Gastroesophageal sphincter (tissue), 4 donors: ENCODE measurements at places on chromosomes 12 and 14. TPM values are rescaled to one million over a fixed set of nuclear protein-coding genes. Genes with fewer than 3 reads are reported as not detected.
A peak's percentile ranks its signal among the peaks of the same experiment; 100 is the strongest.

The LARP4 gene
- 47.2 TPM for total RNA-seq

The TAS2R42 gene
- total RNA-seq = not detected

The FAR2 gene
- 13.9 TPM for total RNA-seq

The PNN gene
- 43.1 TPM for total RNA-seq

The TMEM229B gene
- total RNA-seq = 1.5 TPM

The LRRIQ1 gene
- 1.4 TPM for total RNA-seq

GRCh38 chr12:74365178-74365964 lies 172.3 kb upstream of the ATXN7L3B start:
- ATAC-seq = peak; percentile 19

- ATAC-seq = no peak
Observed at GRCh38 chr14:52106840-52107239, 38.0 kb upstream of the NID2 start.

- ATAC-seq = no peak
Observed at GRCh38 chr14:97074856-97075255, 277.7 kb downstream of the VRK1 start.

- peak; percentile 79 for ATAC-seq
Observed at GRCh38 chr14:25048170-25049016, 1.6 kb downstream of the STXBP6 start.

DNA sequence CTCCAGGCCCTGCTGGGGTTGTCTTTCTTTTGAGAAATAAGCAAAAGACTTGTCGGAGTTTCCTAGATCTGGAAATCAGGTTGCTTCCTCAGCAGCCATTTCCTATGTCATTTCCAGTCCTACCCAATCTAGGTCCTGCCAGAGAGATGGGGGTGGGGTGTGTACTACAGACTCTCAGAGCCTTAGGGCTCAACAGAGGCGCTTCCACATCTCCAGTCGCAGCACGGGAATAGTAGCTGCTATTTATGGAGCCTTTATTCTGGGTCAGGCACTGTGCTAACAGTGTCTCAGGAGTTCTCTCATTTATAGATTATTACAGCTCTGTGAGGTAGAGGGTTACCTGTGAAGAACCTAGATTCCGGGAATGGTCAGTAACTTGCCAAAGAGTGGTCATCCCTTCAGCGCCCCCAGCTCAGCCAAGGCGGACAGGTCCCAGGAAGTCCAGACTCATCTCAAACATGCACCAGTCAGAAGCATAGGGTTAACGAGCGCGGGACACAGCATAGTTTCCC lies 21.9 kb downstream of the DHRS2 start:
- ATAC-seq = no peak

DNA sequence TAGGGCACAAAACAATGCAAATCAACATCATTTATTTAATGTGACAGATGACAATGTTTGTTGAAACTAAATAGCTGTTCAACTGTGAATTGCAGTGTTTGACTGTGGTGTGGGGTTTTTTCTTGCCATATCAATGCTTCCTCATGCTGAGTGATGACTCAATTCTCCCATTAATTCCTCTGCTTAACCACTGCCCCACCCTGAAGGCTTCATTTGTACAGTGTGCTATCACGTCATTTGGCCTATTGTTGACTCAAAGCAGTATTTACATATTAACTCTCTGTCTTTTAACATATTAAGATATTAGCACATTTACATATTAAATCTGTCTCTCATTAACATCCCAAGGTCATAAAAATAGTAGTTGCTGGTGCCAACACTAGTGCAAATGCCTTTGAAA lies 164.8 kb upstream of the NRXN3 start:
- no peak for ATAC-seq

DNA sequence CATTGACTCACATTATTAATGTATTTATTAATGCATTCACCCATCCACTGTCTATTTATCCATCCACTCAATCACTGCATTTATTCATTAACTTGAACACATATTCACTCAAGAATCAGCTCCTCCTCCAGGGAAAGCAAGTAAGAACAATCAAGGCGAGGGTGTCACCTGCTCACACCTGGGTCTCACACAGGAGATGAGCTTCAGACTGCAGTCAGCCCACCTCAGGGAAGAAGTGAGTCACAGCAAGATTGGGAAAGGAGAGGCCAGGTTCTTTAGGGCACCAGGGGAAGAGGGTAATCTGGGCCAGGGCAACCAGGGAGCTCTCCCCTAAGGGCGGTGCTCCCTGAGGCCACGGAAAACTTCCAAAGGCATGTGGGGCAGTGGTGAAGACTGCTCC lies 367.3 kb downstream of the BCL11B start:
- no peak for ATAC-seq

DNA sequence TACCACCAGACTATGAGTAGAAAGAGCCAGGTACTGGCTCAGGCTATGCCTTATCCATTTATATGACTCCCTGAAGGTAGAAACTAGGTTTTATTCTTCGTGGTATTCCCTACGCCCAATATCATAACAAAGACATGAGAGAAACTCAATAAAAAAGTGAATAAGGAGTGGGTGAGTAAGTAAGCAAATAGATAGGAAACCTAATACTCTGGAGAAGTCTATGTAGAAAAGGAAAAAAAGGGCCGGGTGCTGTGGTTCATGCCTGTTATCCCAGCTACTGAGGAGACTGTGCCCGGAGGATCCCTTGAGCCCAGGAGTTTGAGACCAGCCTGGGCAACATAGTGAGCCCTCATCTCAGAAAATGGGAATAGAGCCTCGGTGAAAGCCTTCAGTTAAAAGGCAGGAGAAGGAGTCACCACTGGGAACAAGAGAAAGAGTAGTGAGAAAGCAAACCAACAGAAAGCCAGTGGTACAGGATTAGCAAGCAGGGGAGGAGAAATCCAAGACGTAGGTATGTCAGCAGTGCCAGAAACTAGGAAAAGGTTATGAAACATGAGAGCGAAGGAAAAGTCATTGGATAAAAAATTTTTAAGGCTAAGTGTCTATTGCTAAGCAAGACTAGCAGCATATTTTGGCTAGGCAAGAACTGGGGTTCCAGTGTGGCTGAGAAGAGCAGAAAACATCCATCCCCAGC lies 6.0 kb upstream of the OR6J1 start:
- no peak for ATAC-seq

- ATAC-seq = no peak
Observed at GRCh38 chr12:108875682-108876361, 4.1 kb upstream of the DAO start.

- ATAC-seq = no peak
Observed at GRCh38 chr12:98856897-98857540, 211.9 kb downstream of the APAF1 start.

- no peak for ATAC-seq
Observed at GRCh38 chr12:15966426-15966825, 55.3 kb downstream of the DERA start.

DNA sequence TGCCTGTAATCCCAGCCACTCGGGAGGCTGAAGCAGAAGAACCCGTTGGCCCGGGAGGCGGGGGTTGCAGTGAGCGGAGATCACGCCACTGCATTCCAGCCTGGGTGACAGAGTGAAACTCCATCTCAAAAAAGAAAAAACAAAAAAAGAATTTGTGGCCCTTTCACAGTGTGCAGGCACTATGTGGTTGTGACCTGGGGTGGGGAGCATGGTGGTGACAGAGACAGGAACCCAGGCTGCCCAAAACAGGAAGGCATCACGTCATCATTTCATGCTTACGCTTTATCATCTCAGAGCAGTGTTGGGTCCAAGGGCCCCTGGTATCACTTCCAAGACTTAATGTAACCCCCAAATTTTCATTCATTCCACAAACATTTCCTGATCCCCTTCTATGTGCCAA lies 175.7 kb upstream of the GSC start:
- ATAC-seq = no peak

GRCh38 chr14:74539503-74539902 lies 45.9 kb downstream of the ISCA2 start:
- no peak for ATAC-seq

GRCh38 chr12:48160807-48161206 lies 3.5 kb upstream of the ASB8 start:
- ATAC-seq = no peak

- no peak for ATAC-seq
Observed at GRCh38 chr14:74579447-74580274, 32.4 kb downstream of the LTBP2 start.

GRCh38 chr14:20379743-20380142 lies 33.6 kb downstream of the TEP1 start:
- no peak for ATAC-seq

- ATAC-seq = no peak
Observed at GRCh38 chr12:15687583-15687982, 101.6 kb downstream of the EPS8 start.

- ATAC-seq = no peak
Observed at GRCh38 chr14:72621387-72622065, 272.4 kb downstream of the DPF3 start.

DNA sequence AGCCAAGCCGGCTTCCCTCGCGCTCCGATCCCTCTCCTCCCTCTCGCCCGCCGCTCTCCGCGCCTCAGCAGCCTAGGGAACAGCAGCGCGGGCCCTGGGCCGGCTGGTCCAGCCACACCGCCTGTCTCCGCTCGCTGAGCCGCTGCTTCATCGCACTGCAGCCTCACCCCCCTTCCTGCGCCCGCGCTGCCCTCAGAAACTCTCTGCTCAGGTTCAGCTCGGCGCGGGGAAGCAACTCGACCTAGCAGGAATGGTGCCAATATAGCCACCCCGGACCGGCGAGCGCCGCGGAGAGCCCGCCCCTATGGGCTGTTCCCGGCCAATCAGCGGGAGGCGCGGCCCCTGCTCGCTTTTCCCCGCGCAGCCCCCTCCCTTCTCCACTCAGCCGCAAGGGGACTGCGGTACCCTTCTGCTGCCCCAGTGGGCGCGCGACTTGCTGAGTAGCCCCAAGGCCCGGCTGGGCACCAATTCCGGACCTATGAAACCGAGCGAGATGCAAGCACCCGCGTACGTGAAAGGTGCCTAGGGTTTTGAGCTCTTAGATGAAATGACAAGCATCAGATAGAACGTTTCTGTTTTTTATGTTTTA lies at the start of gene ADAMTS20:
ADAMTS20 (minus strand) TSS at position 233 of the 589 bp plus-strand sequence. CDS start 282 bp downstream, outside the sequence.
- no peak for ATAC-seq

DNA sequence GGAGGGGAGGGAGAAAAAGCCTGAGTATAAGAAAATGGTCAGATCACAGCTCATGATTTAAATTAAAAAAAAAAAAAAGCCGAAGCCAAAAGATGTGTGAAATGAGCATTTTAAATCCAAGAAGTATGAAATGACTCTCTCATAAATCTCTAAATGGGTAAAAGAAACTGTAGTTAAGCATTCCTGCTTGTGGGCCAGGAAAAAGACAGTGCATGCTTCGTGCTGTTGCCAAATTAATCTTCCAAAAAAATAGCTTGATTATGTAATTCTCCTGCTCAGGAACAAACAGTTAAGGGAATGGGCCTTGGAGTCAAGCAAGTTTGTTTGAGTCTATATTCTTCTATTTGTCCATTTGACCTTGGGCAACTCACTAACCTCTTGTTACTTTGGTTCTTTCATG lies 325.4 kb upstream of the SEL1L start:
- ATAC-seq = no peak

DNA sequence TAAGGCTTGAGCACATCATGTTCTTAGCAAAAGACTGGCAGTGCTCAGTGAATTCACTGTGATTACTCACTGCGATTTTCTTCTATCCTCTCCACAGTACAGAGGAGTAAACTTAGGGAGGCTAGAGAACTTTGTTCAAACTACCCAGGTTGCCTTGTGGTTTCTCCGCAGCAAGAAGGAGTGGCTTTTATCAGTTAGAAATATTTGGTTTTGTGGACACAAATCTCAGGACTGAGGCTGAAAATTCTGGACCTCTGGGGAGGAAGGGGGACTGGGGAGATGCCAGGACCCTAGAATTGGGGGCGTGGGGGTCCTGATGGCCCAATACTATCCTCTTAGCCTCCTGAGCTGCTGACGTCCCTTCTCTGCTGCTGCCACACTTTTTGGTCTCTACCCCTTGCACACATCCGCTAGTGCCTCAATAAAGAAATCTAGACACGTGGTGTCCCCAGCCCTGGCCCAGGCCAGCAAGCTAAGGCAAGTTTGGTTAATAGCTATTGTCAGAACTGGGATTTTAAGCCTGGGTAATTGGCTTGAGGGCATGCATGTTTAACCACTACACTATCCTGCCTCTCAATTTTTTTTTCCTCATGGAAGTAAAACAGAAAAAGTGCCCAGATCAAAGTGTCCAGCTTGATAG lies 842 bp downstream of the OAS2 start:
- no peak for ATAC-seq

GRCh38 chr12:92879698-92880322 lies 49.3 kb downstream of the EEA1 start:
- ATAC-seq = no peak

- no peak for ATAC-seq
Observed at GRCh38 chr12:43396671-43397070, 155.3 kb downstream of the ADAMTS20 start.

DNA sequence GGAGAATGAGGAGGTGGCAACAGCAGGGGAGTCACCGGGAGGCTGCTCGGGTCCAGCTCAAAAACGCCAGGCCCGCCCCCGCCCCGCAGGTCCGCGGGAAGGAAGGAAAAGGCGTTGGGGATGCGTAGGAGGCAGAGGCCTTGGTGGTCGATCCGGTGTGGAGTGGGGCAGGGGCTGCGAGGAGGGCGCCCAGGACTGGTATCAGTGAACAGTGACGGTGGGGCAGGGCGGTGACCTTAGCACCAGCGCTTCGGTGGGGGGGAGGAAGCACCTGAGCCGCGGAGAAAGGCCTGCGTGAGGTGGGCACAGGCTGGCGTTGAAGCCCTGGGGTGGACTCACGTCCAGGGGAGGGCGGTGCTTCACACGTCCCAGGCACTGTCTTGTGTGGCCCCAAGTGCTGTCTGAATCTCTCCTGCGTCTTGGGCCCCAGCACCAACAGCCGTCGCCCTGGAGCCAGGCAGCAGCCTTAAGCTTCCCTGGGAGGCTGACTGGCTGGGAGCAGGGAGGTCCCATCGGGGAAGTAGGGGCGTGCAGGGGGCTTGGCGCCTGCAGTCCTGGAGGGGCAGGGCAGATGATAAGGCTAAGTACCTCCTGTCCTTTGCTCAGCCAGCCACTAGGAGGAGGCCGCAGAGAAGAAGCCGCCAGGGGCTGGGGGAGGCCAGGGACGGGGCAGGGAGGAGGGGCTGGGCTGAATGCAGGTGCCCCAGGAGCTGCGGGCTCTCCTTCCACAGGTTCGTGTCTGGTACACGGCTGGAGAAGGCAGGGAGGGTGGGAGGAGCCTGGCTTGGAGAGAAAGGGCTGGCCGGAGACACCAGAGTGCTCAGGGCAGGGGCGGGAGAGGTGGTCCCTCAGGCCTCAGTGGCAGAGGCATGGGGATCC lies 26.5 kb downstream of the ZBTB42 start:
- ATAC-seq = peak; percentile 11

DNA sequence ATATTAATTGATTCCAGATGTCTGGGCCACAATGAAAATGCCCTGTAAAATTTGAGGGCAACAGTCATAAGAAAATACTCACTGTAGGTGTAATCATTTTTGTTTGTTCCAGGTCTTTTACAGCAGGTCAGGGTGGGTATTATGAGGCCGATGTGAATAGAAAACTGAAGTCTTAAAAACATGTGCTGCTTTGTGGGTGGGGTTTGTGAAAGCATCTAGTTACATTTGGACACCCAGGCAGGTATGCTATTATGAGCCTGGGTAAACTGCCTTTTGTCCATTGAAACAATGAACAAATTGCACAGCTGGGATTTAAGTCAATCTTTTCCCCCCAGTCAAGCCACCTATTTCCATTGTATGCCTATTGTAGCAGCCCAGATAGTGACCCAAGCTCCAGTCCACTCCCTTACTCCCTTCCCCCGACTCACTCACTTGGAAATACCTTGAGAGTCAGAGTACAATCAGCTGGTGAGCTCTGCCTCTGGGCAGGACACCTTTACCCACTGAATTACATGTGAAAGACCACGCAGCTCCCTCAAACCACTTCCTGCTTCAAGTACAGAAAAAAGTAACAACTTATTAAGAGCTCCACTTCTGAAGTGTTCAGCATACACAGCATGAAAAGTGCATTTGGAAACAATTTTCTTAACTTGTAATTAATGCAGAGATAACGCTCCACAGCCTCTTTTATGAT lies 1.8 kb downstream of the IGF1 start:
- no peak for ATAC-seq
